CD4-positive, alpha-beta T cell (primary cell): ENCODE measurements at places on chromosomes 1 and 21.

GRCh38 chr1:155309423-155310021 is 856 bp downstream of the FDPS start:
- no peak for DNase-seq

- no peak for DNase-seq
These were observed 122.6 kb downstream of the FCRL5 start for GRCh38 chr1:157429601-157430240.

DNA sequence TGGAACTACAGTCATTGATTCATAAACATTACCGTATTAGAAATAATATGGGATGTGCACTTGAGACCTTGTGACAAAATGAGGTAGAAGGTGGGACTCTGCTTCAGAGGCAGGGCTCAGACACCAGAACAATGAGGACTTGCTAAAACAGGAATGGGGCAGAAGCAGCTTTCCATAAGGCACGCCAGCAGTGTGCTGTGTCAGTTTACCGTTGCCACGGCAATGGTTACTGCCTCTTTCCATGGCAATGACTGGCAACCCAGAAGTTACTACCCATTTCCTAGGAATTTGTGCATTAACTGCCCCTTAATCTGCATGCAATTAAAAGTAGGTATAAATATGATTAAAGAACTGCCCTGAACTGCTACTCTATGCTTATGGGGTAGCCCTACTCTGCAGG is 169.0 kb downstream of the CHRM3 start:
- DNase-seq, result no peak

DNA sequence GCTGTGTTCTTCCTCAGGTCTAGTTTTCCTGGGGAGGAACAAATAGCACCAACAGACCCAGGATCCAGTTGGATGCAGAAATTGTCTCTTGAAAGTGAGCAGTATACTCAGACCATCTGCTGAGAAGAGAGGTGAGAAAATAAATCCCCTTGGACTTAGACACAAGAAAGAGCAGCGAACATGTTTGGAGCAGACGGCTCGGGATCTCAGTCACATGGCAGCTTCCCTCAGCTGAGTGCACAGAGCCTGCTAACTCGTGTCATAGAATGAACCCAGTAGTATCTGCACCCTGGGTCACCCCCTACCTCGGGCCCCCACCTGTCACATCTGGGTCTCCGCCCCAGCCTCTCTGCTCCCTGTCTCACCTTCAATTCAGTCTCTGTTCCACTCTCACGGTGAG is 115.6 kb downstream of the CCDC185 start:
- DNase-seq, result no peak

DNA sequence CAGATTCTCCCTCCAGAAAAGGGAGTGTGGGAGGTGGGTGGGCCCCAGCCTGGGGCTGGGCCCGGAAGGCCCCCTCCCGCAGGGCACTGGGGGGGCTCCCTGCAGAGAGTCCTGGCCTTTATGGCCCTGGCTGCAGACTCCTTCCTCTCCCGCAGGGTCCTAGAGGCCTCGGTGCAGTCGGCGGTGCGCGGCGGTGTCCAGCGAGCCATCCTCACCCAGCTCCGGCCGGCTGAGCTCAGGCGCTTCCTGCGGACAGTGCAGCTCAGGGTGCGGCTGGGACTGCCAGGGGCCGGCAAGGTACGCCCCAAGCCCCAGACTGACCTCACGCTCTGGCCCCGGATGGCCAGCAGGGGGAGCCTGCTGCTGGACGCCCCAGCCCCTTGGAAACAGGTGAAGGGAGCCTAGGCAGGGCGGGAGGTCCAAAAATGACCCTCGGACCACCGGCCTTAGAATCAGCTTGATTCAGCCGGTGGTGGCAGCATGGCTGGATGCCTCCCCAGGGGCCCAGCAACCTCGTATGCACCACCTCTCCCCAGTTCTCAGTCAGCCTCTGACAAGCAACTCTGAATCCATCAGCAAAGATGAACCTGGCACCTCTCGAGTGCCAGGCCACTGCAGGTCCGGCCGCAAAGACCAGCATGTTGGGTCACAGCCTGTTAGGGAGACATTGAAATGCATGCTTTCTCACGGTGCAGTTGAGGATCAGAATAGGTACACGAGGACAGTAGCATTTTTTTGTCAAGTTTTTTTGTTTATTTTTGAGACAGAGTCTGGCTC is 20.6 kb downstream of the MTHFR start:
- DNase-seq, result peak; percentile 36

- DNase-seq, result no peak
These were observed 66.0 kb downstream of the MATN1 start for GRCh38 chr1:30657131-30658013.

DNA sequence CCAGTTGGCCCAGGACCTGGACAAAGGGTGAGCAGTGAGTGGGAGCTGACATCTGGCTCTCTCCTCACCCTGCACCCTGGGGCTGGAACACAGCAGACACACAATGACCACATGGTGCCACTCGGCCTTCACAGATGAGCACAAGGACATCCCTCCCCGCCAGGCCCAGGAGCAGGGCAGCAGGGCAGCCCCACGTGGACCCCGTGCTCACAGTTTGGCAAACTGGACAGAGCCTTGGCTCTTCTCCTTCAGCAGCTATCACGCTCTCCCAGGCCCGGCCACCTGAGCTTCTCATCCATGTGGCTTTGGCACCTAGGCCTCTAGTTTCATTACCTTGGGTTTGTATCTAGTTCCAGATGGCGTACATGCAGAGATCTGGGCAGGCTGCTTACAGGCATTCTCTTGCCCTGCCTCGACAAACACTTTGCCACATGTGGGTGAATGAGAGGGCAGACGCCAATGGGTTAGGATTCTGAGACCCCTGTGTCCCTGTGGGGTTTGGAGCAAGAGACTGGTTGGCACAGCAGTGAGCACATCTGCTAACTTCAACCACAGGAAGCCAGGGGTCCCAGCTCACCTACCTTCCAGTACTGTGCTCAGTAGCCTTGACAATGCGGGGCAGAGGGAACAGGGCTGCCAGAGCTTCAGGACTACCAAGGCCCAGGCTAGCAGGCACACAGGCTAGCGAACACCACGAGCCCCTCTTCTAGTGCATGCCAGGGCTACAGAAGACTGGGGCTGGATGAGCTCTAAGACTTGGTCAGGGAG is 3.4 kb upstream of the PTPRF start:
- no peak for DNase-seq

DNA sequence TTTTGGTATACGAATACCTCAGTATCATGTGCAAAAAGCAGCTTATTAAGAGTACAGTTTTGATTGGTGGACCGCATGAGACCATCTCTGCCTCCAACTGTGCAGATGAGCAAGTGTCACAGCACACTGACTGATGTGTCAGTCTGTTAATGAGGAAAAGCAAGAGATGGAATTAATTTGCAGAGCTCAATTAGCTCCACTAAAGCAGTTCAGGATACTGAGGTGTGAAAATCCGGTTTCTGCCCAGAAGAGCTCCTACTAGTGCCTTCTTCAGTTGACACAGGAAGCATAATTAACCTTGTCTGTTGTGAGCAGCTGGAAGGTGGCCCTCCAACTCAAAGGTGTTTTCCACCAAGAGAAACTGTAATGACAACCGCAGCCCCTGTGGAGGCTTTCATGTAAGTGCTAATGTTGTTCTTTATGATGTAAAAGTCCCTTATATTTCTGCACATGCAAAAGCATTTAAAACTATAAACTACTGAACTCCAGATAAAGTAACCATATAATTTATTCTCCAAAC is 44.3 kb downstream of the PCNX2 start:
- no peak for DNase-seq

GRCh38 chr1:35619237-35620121 is 21.8 kb downstream of the PSMB2 start:
- no peak for DNase-seq

GRCh38 chr21:39479814-39480182 is 28.0 kb downstream of the SH3BGR start:
- DNase-seq, result no peak

- no peak for DNase-seq
These were observed 87.7 kb upstream of the ATP1B1 start for GRCh38 chr1:169018751-169019150.

DNA sequence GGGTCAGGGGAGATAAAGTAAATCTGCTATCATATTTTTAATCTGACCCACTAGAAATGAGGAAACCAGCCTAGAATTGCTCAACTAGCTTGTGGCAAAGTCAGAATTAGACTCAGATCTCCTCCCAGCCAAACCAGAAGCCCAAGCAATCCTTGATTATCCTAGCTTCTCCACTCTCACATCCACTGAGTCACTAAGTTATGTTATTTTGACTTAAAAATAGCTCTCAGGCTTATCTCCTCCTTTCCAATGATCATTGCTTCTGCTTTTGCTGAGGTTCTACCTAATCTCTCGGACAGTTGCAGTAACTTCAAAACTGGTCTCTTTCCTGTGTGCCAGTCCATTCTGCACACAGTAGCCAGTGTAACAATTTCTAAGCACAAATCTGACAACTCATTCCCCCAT is 22.9 kb downstream of the OVAAL start:
- DNase-seq, result no peak

DNA sequence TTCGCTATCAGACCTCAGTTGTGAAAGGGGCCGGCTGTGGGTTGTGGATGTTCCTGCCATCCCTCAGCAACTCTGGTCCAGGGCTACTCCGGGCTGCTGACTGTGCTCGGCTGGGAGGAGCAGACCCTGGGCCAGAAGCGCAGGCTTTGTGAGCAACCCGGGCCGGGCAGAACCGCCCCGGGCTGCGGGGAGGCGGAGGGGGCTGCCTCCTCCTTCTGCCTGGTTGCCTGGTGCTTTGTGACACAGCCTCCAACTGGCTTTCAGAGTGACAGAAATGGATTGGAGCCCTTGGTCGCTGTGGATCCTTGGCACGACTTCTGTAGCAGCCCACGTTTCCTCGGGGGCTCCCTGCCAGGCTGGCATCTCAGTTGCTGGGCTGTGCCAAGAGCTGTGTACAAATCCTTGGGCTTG is 10.0 kb downstream of the DRAXIN start:
- DNase-seq, result no peak

DNA sequence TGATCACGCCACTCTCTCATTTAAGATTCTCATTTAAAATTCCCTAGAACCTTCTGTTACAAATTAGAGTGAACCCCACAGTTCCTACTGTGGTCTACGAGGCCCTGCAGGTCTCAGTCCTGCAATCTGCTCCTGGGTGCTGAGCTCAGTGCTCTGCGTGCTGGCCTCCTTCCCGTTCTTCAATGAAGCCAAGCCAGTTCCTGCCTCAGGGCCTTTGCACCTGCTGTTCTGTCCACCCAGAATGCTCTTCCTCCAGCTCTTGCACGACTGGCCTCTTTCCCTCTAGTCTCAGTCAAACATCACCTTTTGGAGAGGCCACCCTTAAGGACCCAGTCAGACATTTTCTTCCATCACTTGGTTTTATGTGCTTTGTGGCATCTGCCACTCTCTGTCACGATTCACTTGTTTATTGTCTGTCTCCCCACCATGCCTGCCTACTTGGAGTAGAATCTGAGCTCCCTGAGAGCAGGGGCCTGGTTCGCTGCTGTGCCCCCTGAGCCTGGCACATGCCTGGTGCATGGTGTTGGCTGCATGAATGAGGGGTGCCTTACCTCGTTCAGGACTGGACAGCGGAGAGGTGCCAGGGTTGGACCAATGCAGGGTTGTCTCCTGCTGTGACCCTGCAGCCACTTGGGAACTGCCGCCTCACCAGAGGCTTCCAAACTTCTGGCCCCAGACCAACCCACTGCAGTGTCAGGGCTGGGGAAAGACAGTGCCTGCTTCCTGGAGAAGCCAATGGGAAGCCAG is 9.7 kb upstream of the H6PD start:
- no peak for DNase-seq

DNA sequence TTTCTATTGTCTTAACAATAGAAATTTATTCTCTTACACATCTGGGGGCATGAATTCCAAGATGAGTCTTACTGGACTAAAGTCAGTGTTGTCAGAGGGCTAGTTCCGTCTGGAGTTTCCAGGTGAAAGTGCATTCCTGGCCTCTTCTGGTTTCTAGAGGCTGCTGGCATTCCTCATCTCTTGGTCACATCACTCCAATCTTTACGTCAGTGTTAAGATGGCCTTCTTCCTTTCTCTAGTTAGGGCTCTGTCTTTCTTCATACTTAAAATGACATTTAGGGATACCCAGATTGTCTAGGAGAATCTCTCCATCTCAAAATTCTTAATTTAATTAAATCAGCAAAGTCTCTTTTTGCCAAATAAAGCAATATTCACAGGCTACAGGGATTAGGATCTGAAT is 13.3 kb upstream of the PDC start:
- no peak for DNase-seq

GRCh38 chr1:56817716-56818463 is 1.3 kb downstream of the FYB2 start:
- no peak for DNase-seq

- peak; percentile 47 for DNase-seq
These were observed 73.2 kb downstream of the CD58 start for GRCh38 chr1:116497656-116498055.

- no peak for DNase-seq
These were observed 24.6 kb downstream of the GALNT2 start for GRCh38 chr1:230091473-230092231.

DNA sequence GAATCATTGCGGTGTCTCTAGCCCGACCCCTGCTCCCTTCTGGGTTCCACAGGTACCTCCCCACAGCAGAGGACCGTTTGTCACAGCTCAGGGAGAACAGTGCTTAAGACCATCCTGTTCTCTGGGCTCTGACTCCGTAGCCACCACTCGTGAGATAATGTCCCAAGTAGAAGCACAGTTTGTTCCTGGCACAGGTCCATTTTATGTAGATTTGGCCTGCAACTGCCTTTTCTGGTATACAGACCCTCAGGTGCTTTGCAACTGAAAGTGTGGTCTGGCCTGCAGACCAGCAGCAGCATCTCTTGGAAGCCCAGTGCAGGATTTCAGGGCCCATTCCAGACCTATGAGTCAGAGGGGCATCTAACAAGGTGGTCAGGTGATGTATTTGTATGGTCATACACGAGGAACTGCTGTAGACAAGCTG is 28.4 kb upstream of the TMEM125 start:
- DNase-seq, result no peak

- DNase-seq, result no peak
These were observed 1.5 kb upstream of the C2CD4D start for GRCh38 chr1:151841141-151841540.

DNA sequence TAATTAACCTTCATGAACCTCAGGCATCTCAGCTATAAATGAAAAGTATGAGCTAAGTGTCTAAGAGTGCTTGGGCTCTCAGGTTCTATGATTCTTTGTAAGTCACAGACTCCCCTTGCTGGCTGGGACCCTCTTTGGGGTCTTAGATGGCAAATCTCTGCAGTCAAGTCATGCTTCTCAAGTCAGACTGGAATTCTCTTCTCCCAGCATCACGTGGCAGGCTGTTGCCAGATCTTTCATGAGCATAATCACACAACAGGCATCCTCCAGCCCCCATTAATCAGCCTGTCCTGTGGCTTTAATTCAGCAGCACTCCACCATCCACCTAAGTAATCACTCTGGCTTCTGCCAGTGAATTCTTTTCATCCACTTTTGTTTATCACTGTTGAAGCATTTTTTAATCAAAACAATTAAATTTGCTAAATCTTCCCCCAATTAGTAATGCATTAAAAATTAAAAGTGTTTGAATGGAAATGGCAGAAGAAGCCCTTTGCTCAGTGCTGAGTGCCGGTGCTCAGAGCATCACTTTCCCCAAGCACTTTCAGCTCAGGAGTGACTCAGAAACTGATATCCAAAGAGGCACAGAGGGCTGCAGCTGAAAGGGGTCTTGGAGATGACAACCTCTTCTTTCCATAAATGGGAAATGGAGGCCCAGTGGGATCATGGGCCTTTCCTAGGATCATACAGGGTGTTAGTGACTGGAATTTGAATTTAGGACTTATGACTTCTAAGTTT is 50.2 kb downstream of the C8A start:
- DNase-seq, result no peak

- DNase-seq, result no peak
These were observed 207.0 kb downstream of the TNR start for GRCh38 chr1:175536369-175536768.

- no peak for DNase-seq
These were observed 59.0 kb upstream of the RUNX3 start for GRCh38 chr1:24989082-24989481.

GRCh38 chr1:53371851-53372250 is 44.0 kb upstream of the LRP8 start:
- DNase-seq, result no peak
